ENCODE measurements at places on chromosomes 2 and 18. TPM values are rescaled to one million over a fixed set of nuclear protein-coding genes. Genes with fewer than 3 reads are reported as not detected.

CPO gene
- total RNA-seq: not detected

ACADL gene
- not detected for total RNA-seq

ATP9B gene
- 18.5 TPM for total RNA-seq

CD207 gene
- total RNA-seq: not detected

GPC1 gene
- total RNA-seq: 215 TPM

Data from A549 treated with DMSO at 1 μM for 4 hours (cell line).